ENCODE measurements at places on chromosomes 16 and 17. TPM values are rescaled to one million over a fixed set of nuclear protein-coding genes. Genes with fewer than 3 reads are reported as not detected.
A peak's percentile ranks its signal among the peaks of the same experiment; 100 is the strongest.

The KCTD19 gene
- 0.87 TPM for total RNA-seq

- H3K27me3 ChIP-seq = peaks cover 13% of the 10 kb centered on the region
- no peak overlapping the region for H3K27ac ChIP-seq
- no peaks in the 10 kb centered on the region for H3K36me3 ChIP-seq
- no peak overlapping the region for H3K4me3 ChIP-seq
- no peaks in the 10 kb centered on the region for H3K4me1 ChIP-seq
- DNase-seq = no peak
Measured at GRCh38 chr16:86075839-86076440, 177.0 kb downstream of the IRF8 start.

DNA sequence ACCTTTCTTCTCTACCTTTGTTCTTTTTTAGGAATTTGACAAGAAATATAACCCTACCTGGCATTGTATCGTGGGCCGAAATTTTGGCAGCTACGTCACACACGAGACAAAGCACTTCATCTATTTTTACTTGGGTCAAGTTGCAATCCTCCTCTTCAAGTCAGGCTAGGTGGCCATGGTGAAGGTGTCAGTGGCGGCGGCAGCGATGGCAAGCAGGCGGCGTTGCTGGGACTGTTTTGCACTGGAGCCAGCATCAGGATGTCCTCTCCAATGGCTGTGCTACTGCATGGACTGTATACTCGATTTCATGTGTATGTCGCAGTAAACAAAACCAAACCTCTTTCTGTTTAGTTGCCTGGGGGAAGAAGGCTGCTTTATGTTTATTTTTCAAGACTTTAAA is 5.9 kb downstream of the DYNLL2 start:
- H3K27ac ChIP-seq = no peak overlapping the region
- H3K36me3 ChIP-seq = peaks cover 95% of the 10 kb centered on the region
- H3K27me3 ChIP-seq = no peaks in the 10 kb centered on the region
- no peak overlapping the region for H3K4me3 ChIP-seq
- no peak for DNase-seq

DNA sequence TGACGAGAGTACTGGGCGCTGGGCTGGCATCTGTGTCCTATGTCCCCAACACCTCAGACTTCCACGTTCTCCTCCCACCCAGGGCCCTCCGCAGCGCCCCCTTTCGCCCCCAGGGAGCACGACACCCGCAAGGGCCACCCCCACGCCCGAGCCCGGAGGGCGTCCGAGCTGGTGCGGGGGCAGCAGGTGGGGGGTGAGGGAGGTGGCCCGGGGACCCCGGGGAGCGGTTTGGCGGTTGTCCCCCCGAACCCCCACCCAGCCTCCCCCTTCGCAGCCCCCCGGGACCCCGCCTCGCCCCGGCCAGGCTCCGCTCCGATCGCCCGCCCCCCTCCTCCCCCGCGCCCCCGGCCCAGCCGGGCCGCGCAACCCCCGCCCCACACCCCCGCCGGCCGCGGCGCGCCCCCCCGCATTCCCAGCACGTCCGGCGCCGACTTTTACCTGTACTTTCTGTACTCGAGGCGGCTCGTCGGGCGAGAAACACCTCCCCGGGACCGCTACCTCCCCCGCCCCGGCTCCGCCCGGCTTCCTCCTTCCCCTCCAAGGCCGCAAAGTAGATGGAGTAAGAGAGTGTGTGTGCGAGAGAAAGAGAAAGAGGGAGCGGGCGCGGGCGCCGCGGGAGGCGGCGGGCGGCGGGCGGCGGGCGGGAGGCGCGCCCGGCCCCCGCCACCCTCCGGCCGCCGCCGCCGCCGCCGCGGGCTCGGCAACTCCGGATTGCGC is 901 bp downstream of the CDYL2 start:
- peaks cover 49% of the 10 kb centered on the region for H3K4me1 ChIP-seq
- H3K27me3 ChIP-seq = no peaks in the 10 kb centered on the region
- DNase-seq = peak; percentile 49
- peak overlapping the region; percentile 85 for H3K4me3 ChIP-seq

GRCh38 chr17:79513820-79514535 is 96.9 kb downstream of the RBFOX3 start:
- DNase-seq = no peak
- H3K4me1 ChIP-seq = no peaks in the 10 kb centered on the region
- no peaks in the 10 kb centered on the region for H3K36me3 ChIP-seq
- H3K27me3 ChIP-seq = peaks cover 5% of the 10 kb centered on the region

GRCh38 chr16:48105456-48105855 is 50.3 kb downstream of the ABCC12 start:
- peaks cover 13% of the 10 kb centered on the region for H3K4me1 ChIP-seq
- no peaks in the 10 kb centered on the region for H3K36me3 ChIP-seq
- peaks cover 10% of the 10 kb centered on the region for H3K27me3 ChIP-seq

DNA sequence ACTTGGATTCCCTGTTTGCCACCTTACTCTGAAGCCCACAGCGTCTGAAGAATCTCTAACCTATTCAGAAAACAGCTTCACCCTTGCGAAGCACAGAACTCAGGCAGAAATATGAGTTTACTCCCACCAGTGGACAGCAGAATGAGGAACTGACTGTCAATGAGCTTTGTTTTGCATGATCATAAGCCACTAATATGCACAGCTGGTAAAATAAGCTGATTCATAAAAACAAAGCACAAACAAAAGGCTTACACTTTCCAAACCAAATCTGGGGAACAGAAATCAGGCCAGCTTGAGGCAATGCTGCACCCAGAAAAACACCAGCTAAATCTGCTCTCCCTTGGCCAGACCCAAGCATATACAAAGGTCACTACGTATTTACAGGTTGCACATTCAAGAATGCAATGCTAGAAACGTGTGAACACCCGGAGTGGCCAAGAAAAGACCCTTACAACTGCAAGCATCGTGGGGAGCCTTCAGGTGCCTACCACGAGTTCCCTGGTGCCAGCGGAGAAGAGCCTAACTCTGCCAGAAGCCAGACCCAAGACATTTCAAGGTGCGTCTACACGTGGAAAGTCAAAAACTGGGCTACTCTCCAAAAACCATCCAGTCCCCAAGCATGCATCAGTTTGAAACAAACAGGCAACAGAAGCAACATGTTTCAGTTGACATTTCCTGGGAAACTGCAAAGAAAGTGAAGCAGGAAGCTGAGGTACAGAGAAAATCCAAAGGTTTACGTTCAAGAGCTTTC is 207.1 kb downstream of the ZFHX3 start:
- H3K4me1 ChIP-seq = peaks cover 29% of the 10 kb centered on the region
- H3K27me3 ChIP-seq = peaks cover 10% of the 10 kb centered on the region
- no peak overlapping the region for H3K27ac ChIP-seq
- H3K4me3 ChIP-seq = no peak overlapping the region
- no peaks in the 10 kb centered on the region for H3K36me3 ChIP-seq
- DNase-seq = no peak

DNA sequence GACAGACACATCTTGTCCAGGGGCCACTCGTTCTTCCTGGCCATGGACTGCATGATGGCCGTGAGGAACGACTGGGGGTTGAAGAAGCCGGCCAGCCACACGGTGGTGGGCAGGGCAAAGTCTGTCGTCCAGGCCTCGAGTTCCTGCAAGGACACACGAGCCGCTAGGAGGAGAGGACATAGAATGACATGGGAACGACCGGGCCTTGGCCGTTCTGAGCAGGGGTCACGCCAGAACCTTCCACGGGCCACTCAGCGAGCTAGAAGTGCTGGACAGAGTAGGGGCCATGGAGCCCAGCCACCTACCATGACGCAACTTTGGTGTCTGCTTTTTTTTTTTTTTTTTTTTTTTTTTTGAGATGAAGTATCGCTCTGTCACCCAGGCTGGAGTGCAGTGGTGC is 47.0 kb downstream of the PGS1 start:
- DNase-seq = no peak
- H3K4me1 ChIP-seq = peaks cover 13% of the 10 kb centered on the region
- H3K27ac ChIP-seq = no peak overlapping the region
- peaks cover 59% of the 10 kb centered on the region for H3K36me3 ChIP-seq
- H3K4me3 ChIP-seq = no peak overlapping the region

DNA sequence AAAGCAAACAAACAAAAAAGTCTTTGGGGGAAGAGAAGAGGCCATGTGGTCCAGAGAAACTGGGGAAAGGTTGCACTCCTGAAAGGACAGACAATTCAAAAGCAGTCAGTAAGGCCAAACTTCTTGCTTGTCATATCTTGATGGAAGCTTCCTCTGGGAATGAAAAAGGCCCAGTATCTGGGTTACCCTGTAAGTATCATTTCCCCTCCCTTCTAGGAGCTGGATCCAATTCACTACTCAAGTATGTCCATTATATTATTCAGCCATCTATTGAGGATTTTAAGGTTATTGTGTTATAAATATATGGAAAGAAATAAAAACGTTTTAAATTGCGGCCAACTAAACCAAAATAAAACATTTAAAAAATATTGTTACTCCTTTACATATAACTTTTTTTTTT is 26.0 kb upstream of the MON1B start:
- H3K27me3 ChIP-seq = peaks cover 6% of the 10 kb centered on the region
- H3K4me3 ChIP-seq = no peak overlapping the region
- no peak for DNase-seq
- H3K36me3 ChIP-seq = no peaks in the 10 kb centered on the region
- no peaks in the 10 kb centered on the region for H3K4me1 ChIP-seq
- H3K27ac ChIP-seq = no peak overlapping the region

DNA sequence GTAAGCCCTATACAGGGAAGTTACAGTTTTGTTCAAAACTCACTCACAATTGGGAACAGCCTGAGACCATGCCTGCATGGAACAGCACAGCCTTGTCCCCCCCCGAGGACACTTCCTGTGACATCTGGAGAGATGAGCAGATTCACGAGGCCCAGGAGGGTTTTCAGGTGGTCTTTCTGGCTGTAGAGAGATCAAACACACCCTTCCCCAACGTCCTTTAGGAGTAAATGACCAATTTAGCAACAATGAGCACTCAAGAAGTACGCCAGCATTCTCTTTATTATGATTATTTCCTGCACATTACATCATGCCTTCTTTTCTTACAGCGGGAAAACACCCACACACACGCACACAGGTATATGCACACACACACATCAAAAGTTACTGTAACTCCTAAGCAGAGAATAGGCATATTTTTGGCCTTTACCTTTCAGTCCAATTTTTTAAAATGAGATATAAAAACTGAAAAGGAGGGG is 39.0 kb downstream of the ADCY9 start:
- peaks cover 4% of the 10 kb centered on the region for H3K36me3 ChIP-seq
- no peak overlapping the region for H3K4me3 ChIP-seq
- DNase-seq = no peak
- no peak overlapping the region for H3K27ac ChIP-seq
- peaks cover 17% of the 10 kb centered on the region for H3K4me1 ChIP-seq

DNA sequence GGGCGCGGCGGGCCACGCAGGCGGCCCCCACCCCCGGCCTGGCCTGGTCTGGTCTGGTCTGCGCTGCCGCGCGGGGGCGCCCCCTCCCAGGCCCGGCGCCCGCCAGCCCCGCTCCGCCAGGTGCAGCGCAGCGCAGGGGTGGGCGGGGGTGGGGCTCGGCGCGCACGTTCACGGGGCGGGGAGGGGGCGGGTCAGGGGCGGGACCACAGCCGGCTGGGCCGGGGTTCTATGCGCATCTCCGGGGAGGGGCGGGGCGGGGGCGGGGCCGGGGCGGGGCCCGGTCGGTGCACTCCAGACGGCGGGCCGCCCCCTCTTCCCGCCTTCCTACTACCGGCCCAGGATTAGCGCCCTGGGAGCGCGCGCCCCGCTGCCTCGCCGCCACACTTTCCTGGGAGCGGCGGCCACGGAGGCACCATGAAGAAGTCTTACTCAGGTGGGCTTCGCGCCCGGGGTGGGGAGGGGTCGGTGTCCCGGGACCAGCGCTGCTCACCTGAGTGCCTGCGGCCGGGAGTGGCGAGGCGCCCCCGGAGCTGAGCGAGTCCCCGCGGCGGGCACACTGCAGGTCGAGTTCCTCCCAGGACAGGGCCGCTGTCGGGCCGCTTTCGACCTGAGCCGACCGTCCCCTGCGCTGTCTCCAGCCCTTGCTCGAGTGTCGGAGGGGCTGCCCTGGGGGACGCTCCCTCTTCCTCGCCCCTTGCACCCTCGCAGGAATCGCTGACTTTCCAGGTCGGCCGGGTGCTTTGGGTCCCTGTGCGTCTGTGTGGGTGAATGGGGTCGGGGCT is 140.5 kb downstream of the SEC14L1 start:
- DNase-seq = peak; percentile 58
- peak overlapping the region; percentile 69 for H3K4me3 ChIP-seq
- peaks cover 11% of the 10 kb centered on the region for H3K4me1 ChIP-seq
- no peak overlapping the region for H3K27ac ChIP-seq
- H3K36me3 ChIP-seq = no peaks in the 10 kb centered on the region
- peaks cover 41% of the 10 kb centered on the region for H3K27me3 ChIP-seq

DNA sequence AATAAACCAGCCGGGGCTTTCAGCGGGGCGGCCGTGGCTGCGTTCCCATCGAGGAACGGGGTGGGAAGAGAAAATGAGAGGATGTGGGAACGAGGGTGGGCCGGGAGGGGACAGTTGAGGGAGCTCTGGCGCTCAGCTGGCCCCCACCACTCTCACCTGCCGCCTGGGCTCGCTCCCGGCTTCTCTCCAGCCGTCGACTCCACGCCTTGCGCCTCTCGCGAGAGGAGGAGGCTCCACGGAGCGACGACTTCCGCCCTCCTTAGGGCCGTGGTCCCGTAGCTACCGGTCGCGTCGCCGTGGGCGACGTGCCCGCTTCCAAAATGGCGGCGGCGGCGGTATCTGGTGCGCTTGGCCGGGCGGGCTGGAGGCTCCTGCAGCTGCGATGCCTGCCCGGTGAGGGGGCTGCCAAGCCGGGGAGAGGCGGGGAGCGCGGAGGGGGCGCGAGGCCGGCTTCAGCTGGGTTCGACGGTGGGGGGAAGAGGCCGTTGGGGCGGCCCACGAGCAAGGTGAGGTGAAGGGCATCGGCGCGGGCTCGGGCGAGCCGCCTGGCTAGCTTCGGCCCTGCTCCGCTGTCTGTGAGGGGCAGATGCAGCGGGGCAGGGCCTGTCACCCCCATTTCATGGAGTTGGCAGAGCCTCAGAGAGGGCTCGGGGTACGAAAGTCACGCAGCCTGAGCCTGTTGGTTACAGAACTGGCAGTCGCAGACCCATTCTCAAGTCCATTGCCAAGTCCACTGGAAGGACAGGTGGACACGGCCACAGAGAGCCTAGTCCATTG is at the start of the genes CIAPIN1 and COQ9:
Gene CIAPIN1, minus strand, starts transcription at position 200 of the 777 bp plus-strand sequence. CDS start 6,457 bp downstream, outside the sequence.
Gene COQ9, plus strand, starts transcription at position 294 of the 777 bp plus-strand sequence. Its CDS starts 27 bp downstream, at position 321.
- peak; percentile 87 for DNase-seq
- H3K27ac ChIP-seq = peak within 1 kb of the TSS; percentile 87
- H3K36me3 ChIP-seq = peaks cover 23% of the 10 kb centered on the region
- peak within 1 kb of the TSS; percentile 93 for H3K4me3 ChIP-seq
- peaks cover 26% of the 10 kb centered on the region for H3K4me1 ChIP-seq

DNA sequence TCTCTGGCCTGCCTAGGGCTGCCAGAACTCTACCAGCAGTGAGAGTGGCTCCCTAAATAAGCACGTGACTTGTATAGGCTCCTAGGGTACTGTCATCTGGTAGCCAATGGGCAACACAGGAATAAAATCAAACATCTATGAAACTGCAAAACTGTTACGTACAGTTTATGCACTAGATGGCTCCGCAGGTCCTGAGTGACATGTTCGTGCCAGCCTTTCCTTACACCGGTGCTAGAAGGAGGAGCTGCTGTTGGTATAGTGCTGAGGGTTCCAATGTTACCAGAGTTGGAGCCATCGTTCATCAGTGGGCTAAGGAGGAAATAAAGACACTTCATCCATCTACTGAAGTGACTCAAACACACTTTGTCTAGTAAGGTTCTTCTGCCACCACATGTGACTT is 63.2 kb upstream of the TRAP1 start:
- no peak overlapping the region for H3K4me3 ChIP-seq
- H3K4me1 ChIP-seq = peaks cover 4% of the 10 kb centered on the region
- H3K36me3 ChIP-seq = peaks cover 74% of the 10 kb centered on the region
- no peak for DNase-seq
- no peak overlapping the region for H3K27ac ChIP-seq

Data from activated T-helper 2 cell treated with anti-CD3 and anti-CD28 coated beads, Interferon-gamma antibody, Interleukin-2, Interleukin-4, amounts not matched to agents 10 μg/mL and 5 μg/mL and 100 μg/mL, durations not matched to agents 14 hours and 24 hours and 36 hours (primary cell).